ENCODE measurements at places on chromosomes 12 and 14.

GRCh38 chr12:106879612-106880011, 76.1 kb upstream of the TMEM263 start:
- DNase-seq = no peak

GRCh38 chr14:103421556-103421955, 36.3 kb downstream of the MARK3 start:
- DNase-seq = no peak

GRCh38 chr12:47601071-47601470, 104.8 kb downstream of the RPAP3 start:
- no peak for DNase-seq

DNA sequence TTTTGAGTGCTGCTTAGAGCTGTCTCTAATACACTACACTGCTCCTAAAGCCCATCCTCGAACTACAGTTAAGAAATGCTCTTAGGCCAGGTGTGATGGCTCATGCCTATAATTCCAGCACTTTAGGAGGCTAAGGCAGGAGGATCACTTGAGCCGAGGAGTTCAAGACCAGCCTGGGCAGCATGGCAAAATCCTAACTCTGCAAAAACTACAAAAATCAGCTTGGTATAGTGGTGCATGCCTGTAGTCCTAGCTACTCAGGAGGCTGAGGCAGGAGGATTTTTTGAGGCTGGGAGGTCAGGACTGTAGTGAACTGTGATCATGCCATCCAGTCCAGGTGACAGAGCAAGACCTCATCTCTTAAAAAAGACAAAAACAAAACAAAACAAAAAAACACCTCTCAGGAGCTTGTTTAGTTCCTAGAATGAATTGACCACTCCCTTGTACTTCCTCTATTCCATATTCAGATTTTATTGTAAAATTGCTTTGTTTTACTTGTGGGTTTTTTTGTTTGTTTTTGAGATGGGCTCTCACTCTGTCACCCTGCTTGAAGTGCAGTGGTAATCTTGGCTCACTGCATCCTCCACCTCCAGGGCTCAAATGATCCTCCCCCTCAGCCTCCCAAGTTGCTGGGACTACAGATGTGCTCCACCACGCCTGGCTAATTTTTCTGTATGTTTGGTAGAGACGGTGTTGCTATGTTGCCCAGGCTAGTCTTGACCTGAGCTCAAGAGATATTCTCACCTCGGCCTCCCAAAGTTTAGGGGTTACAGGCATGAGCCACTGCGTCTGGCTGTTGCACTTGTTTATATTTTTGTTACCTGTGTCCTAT, 13.6 kb downstream of the MDM2 start:
- DNase-seq = no peak

- DNase-seq = no peak
Measured at GRCh38 chr12:12599750-12600643, 11.7 kb upstream of the CREBL2 start.

- no peak for DNase-seq
Measured at GRCh38 chr14:103867523-103867953, 20.2 kb upstream of the PPP1R13B start.

DNA sequence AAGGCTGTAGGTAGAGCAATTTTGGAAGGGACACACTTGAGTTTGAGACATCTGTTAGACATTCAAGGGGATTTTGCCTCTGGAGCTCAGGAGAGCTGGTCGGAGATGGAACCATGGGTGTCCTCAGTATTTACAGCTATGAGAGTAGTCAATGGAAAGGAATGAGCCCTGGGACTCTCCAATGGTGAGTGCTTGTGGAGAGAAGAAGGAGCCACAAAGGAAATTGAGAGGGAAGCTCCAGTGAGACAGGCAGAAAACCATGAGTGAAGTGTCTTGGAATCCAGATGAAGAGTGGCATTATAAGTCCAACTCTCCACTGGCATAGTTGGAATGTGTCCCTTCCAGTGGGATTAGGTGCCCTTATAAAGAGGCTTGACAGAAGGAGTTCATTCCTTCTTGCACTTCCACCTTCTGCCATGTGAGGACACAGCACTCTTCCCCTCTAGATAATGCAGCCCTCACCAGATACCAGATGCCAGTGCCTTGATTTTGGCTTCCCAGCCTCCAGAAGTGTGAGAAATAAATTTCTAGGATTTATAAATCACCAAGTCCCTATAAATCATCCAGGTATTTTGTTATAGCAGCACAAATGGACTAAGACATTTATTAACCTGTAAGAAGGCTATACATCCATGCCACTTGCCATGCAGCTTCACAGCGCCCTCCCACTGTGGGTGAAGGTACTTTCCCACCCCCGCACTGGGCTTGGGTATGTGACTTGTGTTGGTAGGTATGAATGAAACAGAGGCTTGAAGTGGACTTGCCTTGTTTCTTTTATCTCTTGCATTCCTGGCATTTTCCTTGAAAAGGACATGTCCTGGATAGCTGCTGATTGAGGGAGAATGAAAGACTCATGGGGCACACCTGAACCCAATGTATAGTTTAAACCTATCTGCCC, 27.3 kb downstream of the LLPH start:
- DNase-seq = no peak

All from amygdala (tissue), 56 donors.